ENCODE measurements at places on chromosomes 11 and 22.

DNA sequence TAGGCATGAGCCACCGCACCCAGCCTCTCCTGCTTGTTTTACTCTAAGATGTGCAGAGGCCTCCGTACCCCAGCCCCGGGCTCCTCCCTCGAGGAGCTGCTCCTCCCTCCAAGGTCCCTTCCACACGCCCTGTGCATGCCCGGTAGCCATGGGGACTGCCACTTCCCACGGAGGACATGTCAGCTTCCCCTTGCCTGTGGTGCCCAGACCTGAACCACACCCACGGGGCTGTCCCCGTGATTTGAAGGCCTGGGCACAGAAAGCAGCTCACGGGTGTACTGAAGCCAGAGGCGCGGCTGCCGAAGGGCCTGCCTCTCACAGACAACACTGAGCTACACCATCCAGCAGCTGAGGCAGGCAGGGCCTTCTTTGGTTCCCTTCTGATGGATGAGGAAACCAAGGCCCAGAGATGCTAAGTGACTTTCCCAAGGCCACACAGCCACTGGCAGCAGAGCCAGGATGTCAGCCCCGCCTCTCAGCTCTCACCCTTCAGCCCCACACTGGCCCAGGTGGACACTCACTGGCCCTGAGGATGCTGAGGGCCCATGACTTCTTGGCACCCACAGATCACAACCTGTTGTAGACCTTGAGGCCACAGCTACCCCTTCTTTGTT, 7.3 kb downstream of the INS start:
- no peak for DNase-seq

GRCh38 chr22:44408829-44409192, 89.2 kb downstream of the RTL6 start:
- no peak for DNase-seq

DNA sequence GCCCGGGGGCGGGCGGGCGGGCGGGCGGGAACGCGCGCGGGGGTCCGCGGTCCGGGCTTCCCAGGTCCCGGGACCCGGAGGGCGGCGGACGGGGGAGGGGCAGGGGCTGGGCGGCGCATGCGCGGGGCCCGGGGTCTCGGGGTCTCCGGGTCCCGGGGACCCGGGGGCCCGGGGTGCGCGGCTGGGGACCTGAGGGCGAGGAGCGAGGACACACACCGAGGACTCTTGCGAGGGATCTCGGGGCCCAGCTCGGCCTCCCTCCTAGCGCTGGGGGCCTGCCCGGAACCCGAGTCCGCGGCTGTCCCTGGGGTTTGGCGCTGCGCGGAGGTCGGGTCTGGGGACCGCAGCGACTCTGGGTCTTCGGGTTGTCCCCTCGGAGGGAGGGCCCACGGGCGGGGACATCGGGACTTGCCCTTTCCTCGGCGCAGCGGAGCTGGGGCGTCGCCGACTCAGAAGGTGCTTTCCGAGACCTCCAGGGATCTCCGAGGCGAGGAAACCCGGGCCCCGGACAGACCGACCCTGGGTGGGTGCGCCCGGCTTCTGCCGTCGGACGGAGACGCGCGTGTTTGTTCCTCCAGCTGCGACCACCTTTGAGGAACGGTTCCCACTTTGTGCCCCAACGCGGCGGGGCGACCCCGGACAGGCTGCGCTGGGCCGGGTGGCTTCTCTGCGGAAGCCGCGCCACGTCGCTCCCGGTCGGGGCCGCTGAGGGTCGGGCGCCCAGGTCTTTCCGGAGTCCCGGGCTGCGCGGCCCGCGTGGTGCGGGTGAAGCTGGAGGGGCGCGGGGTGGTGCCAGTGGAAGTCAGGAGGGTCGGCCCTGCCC, 540 bp downstream of the PPARA start:
- DNase-seq, result no peak

DNA sequence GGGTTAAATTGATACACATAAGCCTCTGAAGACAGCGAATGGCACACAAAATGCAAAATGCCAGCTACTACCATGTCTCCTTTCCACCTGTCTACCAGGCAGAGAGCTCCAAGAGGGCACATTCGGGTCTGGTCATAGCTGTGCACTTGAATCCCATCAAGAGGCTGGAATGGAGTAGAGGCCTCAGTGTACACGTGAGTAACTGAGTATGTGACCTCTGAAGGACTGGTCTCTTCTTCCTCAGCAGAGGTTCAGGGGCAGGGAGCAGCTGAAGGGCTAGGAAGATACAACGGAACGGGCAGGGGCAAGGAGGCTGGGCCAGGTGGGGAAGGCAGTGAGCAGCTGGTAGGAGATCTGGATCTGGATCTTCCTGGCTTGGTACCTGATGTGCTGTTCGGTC, 56.3 kb upstream of the PHOX2A start:
- DNase-seq, result no peak

- no peak for DNase-seq
Observed at GRCh38 chr11:46564459-46564858, 29.4 kb downstream of the AMBRA1 start.

DNA sequence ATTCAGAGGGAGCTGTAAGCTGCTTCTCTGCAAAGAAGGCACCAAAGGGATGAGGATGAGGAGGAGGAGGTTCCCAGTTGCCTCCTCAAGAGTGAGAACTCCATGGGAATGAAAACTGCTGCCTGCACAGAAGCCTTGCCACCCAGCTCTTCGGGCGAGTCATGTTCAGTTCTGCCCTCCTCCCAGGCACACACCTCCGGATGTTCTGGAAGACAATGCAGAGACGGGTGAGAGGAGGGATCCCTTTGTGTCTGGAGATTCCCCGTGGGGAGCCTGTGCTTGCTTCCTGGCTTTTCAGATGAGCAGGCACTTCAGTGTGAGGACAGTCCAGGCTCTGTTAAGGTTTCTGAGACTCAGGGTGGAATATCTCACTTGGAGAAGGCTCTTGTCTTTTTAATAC, 295.6 kb downstream of the DDX10 start:
- DNase-seq, result no peak

GRCh38 chr22:24284747-24285203, 14.1 kb downstream of the SPECC1L start:
- no peak for DNase-seq

GRCh38 chr11:35619855-35620640, 1.8 kb downstream of the FJX1 start:
- peak; percentile 41 for DNase-seq
